GF-D8 (cell line): ENCODE measurements at places on chromosomes 6 and 20.

DNA sequence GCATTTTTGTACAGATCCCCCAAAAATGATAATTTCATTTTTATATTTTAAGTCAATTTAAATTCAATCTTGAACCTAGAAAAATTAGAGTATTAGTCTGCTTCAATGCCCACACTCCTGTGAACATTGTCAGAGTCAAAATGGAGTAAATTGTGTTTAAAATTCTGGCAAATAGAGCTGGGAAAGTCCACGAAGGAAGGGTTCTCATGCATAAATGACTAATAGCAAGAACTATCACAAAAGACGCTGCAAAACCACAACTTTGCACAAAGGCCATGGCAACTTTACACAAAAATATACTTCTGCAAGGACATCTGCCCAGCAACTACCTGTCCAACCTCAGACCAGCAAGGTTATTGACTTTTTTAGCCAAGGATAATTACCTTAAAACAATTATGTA lies 203.2 kb upstream of the SMLR1 start:
- DNase-seq = no peak

DNA sequence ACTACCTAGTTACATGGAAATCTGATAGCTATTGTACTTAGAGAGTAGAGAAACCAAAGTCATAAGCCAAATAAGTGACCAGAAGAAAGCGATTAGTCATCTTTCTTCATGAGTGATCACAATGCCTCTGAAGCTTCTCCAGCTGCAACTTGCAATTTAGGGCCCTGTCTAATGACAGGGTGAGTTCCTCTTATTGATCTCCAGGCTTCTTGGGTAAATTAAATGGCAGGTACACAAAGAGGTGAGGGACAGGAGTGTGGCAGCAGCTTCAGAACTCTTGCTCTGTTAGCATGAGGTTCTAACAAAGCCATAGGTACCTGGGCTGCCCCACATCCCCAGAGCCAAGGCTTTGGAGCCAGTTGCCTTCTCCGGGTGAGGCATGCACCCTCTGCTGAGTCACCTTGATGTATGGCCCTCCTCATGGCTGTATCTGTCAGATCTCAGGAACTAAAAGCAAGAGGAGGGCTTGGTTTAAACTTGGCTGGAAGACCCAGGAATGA lies 60.8 kb downstream of the PRDM1 start:
- DNase-seq = no peak

DNA sequence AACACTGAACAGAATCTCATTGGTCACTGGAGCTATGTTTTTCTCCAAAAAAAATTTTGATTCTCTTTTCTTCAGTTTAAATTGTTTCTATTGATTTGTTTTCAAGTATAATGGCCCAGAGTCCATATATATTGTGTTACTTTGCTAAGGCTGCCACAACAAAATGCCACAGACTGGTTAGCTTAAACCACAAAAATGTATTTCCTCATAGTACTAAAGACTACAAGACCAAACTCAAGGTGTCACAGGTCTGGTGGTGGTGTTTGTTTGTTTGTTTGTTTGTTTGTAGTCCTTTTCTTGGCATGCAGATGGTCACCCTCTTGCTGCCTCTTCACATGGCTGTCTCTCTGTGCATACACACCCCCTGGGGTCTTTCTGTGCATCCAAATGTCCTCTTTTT lies 34.0 kb downstream of the BMP5 start:
- DNase-seq = no peak

GRCh38 chr20:25065625-25066338 lies 7.8 kb upstream of the ACSS1 start:
- peak; percentile 31 for DNase-seq

DNA sequence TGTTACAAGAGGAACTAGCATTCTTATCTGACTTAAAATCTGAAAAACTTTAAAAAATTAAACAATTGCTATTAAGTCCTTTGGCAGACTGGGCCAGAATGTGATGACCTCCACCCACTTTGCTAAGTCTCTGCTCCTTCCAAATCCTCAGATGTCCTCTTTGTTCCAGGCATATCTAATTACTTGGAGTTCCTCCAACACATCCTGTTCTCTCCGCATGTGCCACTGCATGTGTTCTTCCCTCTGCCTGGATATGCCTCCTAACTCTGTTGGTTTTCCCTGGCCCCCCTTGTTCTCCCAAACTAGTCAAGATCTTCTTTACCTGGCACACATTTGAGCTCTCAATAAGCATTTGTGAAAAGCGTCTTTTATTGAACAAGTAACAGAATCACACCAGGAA lies 23.1 kb downstream of the ELOVL2 start:
- DNase-seq = no peak

DNA sequence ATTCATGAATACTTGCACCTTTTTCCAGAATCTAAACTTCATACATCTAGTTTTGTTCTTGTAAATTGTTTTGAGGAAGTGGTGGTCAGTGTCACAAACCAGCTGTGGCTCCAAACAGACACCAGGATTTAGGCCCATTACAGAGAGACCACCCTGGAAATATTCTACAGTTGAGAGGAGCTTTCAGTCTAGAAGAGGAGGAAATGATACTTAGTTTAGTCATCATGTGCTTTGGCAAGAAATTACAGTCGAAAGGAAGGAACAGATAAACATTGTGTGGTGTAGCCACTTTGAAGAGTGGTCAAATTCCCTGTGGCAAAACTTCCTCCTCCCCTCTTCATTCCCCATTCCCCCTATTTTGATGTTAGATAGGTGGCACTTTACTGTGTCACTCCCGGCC lies 15.7 kb downstream of the DCBLD1 start:
- DNase-seq = no peak

- DNase-seq = no peak
Measured at GRCh38 chr6:143579703-143580102, 68.2 kb upstream of the FUCA2 start.

GRCh38 chr20:10662661-10663458 lies 10.9 kb downstream of the JAG1 start:
- DNase-seq = no peak

DNA sequence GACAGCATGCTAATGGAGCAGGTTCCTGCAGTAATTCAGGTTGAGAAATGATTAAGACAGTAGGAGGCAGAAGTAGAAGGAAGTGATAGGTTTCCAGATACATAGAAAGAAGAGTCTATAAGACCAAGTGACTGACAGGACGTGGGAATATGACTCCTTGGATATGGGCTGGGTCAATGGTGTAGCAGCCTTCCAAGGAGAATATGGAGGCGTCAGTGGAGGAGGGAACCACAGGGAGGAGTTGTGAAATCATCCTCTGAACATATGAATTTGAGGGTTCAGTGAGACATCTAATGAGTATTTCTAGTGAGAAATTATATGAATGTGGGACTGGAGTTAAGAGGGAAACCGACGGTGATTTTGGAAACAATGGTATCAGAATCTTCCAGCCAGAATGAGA lies 43.3 kb downstream of the NUDT3 start:
- DNase-seq = no peak

DNA sequence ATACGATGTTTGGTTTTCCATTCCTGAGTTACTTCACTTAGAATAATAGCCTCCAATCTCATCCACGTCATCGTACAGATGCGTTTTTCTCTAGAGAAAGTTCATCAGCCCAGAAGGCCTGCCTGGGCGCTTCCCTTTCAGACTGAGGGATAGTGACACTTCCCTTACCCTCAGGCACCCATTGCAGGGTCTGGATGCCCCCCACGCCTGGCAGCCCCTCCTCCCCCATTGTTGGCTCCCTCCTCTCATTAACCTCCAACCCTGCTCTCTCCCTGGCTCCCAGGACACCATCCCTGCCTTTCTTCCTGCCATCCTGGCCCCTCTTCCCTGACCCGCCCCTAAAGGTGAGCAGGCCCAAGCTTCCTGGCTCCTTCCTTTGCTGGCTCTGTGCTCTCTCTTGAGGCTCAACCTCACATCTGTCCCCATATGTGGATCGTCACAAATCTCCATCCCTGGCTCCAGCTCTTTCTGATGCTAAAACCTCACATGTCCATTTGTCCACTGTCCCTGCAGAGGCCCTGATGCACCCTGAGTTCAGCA lies 145.2 kb downstream of the SYCP2 start:
- DNase-seq = no peak

- no peak for DNase-seq
Measured at GRCh38 chr6:104431096-104431495, 428.6 kb downstream of the HACE1 start.

DNA sequence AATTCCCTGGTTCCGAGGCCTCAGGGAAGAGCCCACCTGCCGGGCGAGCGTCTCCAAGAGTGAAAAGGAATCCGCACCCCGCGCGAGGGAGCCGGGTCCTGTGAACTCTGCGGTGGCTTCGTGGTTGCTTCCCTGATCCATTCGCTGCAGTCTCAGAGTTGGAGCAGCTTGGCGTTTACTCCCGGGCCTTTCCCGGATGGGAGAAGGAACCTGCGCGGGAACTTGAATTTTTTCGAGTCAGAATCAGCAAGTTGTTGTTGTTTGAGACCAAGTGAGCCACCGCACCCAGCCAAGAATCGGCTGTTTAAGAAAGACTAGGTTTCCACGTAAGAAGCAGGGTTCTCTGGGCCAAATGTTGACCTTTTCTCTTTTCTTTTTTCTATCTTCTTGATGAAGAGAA lies 12.9 kb downstream of the PRSS16 start:
- DNase-seq = no peak
